ENCODE measurements at places on chromosomes 4 and X. TPM values are rescaled to one million over a fixed set of nuclear protein-coding genes. Genes with fewer than 3 reads are reported as not detected.

DNA sequence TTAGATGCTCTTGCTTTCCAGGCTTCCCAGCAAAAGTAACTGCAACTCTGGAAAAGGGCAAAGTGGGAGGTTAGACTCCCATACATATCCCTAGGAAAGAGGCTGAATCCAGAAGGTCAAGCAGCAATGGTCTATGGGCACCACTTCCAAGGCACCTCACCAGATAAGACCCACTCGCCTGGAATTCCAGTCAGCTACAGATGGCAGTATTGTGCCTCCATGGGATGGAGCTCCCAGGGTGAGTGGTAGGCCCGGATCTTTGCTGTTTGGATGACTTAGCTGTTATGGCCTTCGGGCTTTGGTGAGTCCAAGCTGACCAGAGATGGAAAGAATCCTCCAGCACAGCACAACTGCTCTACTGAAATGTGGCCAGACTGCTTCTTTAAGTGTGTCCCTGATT, 688.0 kb downstream of the PCDH19 start:
- no peak for DNase-seq

The SLC6A14 gene
- total RNA-seq: 1.4 TPM

The VEGFC gene
- 1.4 TPM for total RNA-seq

The RPA4 gene
- total RNA-seq: not detected

The PPP4R3C gene
- total RNA-seq: not detected

The SPANXB1 gene
- total RNA-seq: not detected

- DNase-seq: no peak
Measured at GRCh38 chrX:76931518-76931917, 504.0 kb downstream of the MAGEE1 start.

DNA sequence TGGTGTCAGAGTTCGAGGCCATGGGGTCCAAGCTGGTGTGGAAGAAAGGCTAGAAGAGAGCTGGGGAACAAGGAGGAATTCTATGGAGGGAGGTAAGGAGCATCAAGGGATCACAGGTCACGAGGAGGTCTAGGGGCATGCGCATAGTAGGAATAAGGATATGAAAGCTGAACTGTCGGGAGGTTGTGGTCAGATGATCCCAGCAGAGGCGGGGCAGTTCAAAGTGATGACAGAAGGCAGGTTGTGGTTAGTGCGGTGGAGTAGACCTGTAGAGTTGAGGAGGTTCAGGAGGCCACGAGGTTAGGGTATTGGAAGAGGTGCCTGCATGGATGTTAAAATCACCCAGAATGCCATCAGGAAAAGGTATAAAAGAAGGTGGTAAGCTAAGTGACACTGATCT, 156.3 kb downstream of the TMEM164 start:
- DNase-seq: no peak

DNA sequence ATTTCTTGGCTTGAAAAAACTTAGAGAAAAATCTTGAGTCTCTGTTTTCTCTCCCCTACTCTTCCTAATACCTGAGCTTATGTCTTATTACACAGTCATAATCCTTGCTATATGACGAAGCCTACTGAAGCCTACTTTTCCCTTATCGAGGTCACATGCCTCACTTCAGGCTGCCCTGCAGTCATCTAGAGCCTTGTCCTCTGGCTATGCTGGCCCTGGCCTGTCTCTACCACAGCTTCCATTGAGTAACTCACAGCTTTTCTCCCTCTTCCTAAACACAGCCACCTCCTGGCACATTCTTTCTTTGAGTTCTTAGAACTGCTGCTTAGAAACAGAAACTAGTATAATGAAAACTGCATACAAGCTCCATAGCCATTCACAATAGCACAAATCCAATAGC, 1698.3 kb downstream of the STIM2 start:
- no peak for DNase-seq

DNA sequence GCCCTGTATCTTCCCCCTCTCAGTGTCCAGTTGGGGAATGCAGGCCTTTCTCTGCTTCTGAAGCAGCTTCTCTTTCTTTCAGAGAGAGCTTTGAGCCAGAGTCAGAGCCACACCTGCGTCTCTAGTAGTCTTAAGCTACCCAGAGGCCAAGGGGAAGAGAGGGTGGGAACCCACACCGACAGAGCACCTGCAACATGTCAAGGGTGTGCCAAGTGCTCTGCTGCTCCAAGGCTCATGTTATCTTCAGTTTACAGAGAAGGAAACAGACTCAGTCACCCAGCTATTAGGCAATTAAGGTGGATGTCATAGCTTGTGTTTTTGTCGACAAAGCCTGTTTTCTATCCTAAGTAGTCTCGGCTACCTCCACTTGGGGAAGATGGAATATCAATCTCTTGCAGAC, 22.7 kb upstream of the RNF212 start:
- no peak for DNase-seq

DNA sequence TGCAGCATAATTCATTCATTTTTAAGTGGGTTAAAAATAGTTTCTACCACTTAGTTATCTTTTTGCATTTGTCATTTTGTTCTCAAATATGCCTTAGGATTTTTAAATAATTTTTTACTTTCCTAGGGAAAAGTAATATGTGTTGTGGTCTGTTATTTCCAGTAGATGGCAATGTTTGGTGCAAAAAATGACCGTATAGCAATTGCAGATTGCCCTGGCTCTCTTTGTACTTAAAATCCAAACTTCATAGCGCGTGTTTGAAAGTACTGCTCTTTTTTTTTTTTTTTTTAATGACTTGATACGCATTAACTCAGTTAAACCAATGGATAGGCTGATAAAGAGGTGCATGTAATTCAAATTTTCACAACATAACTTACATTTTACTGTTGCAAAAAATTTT, 74.4 kb upstream of the RBMX start:
- DNase-seq: no peak

DNA sequence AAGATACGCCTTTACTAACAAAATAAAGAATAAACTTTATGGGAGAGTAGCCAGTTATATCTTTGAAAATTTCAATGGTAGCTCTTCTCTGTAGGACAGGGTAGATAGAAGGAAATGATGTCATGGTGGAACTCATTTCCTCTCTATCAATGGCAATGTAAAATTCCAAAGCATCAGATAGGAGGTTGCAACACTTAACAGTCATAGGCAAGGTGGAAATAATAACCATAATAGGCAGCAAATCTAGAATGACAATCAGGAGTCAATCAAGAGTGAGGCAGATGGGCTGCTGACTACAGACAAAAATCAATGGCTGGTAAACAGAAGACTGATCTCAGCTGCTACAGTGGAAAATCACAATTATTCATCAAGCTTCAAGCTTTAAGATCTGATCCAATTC, 53.9 kb upstream of the TET2 start:
- no peak for DNase-seq

Measured in esophagus squamous epithelium (tissue), 5 donors.